Activated CD4-positive, CD25-positive, alpha-beta regulatory T cell treated with anti-CD3 and anti-CD28 coated beads, Interleukin-2, amount 50 U/mL, for 72 hours (primary cell): ENCODE measurements at places on chromosomes 2 and 18.

DNA sequence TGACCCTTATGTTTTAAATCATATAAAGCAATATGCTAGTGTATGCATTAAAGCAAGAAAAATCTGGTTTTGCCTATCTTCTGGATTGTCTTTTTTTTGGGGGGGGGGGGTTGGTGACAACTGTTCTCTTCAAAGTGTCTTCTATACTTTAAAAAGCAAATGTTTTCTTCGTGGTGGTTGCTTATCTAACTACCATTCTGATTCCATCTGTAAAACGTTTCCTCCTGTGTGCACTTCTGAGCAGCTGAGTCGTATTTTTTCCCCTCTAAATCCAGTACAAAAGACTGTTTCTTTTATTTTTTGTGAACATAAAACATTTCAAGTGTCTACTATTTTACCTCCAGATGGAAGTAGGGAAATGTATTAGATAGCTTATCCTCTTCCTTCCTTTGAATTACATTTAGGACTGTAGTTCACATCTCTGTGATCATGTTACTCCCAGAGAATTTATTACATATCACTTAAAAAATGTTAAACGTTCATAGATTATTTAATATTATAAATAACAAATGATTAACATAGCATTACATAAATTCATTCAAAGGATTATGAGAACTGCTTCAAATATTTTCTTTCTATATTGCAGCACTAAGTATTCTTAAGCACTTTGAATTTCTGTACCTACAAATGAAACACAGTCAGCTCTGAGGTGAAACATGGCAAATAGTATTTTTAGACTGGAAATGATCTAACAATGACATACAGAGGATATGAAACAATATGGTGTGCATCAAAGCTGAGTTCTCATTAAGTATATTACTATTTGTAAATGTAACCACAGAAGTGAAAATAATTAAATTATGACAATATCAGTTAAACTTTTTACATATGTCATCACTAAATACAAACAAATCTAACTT lies 56.4 kb downstream of the SCN3A start:
- no peak for DNase-seq

DNA sequence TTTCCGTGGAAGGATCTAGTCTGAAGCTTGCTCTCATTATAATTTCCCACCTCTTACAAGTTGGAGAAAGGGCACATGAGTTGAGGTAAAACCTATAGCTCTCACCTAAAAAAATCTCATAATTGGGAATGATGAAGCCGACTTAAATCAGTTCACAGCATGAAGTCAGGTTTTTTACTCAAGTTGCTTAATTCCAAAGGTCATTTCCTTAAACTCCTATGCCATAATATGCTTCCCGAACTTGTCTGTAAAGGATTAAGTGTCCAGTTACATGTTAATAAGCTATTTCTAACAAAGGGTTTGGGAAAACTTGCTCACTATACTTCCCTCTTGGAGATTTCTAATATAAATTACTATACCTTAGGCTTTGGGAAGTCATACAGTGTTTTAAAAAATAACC lies 481.2 kb downstream of the NUP35 start:
- no peak for DNase-seq

DNA sequence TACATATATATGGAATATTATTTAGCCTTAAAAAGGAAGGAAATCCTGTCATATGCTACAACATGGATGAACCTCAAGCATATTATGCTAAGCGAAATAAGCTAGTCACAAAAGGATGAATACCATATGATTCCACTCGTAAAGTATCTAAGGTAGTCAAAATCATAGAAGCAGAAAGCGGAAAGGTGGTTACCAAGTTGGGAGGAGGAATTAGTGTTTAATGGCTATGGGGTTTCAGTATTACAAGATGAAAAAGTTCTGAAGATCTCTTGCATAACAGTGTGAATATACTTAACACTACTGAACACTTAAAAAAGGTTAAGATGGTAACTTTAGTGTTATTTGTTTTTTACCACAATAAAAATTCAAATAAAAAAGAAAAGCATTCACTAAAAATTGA lies 99.0 kb downstream of the MGAT5 start:
- DNase-seq = no peak

DNA sequence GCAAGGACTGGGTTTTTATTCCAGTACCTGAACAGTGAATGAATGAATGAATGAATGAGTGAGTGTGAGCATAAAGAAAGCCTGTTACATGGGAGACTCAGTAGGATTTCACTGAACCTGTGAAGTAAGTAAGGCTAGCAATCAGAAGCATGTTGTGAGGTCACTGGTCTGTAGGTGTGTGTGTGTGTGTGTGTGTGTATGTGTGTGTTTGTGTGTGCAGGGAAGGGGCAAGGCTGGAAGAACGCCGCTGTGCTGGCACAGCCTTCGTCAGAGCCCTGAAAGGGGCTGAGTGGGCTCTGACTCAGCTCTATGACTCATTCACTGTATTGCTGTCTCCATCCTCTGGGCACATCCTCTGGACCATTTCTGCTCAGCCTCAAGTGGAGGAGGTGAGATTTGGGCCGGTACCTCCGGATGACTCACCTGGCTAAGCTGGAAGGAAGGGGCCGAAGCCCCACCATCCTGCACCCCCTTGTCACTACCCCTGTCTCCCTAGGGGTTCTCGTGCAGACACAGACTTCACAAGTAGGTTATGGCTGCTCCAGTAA lies 51.4 kb upstream of the MRPL33 start:
- DNase-seq = peak; percentile 49

DNA sequence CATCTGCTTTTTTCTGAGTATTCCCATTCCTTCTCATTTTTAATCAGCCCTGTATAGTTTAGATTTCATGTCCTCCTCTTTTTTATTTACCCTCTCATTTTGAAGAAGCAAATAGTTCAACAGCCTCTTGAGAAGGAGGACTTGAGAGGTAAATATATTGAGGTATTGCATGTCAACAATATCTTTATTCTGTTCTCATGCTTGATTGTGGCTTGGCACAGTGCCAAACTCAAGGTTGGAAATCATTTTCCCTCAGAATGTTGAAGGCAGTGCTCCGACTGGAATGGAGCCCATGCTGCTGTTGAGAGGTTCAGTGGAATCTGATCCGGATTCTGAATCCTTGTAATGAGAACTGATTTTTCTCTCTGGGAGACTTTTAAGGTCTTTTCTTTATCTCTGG lies 31.0 kb upstream of the GALNT3 start:
- DNase-seq = no peak

- DNase-seq = peak; percentile 68
Observed at GRCh38 chr2:10331027-10331701, 28.5 kb downstream of the HPCAL1 start.

DNA sequence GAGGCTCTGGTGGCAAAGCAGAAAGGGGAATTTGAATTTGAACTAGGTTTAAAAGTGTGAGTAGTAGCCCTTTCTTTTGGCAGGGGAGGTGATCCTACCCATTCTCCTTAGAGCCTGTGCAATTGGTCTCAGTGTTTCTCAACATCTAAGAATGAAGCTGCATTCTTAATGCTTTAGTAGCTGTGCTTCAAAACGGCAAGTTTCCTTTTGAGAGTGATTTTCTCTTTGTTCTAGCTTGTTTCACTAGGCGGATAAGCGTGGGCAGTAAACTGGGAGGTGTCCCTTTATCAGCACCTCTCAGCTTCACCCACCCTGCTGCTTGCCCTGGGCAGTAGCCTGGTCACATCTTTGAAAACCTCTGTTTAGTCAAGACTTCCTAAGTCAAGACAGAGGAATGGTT lies 6.7 kb downstream of the CRIM1 start:
- DNase-seq = no peak

DNA sequence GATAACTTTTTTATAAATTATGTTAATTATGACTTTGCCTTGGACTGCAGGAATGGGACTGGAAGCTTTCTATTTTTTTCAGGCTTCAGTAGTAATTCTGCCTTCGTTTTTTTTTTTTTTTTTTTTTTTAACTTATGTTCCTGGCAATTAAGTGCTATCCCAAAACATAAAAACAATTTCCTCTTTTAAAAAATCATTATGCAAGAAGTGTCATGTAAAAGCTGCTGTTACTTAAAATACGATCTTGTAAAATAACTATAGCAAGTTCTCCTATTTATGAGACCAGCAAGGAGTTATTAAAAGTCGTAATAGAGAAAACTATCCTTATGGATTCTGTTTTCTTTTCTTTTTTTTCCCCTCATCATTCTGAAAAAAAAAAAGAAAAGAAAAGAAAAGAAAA lies 301.6 kb upstream of the FBXO11 start:
- no peak for DNase-seq

DNA sequence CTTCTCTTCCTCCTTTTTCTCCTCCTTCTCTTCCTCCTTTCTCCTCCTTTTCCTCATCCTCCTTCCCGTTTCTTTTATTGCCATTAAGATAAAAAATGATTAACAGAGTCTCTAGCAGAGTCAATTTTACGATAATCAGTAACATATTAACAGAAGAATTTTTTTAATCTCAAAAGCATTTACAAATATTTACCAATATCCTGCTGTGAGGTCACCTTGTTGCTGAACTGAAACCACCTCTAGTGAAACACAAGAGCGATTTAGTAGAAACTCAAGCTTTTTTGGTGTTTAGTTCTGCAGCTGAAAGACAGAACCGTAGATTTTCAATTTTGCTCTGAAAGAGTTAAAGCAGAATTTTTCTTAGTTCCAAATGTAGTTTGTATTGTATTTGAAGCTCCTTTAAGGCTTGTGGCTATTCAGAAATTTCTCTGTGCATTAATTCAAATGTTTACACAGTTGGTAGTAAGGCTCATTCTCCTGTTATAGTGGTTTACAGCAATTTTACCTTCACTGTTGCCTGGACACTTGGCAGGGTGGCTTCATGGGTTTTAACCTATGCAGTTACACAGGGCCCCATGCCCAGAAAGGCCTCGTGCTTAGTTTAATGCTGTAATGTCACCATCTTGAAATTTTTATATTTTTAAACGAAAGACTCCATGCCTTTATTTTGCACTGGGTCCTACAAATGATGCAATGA lies 1106.6 kb upstream of the FAM98A start:
- no peak for DNase-seq

DNA sequence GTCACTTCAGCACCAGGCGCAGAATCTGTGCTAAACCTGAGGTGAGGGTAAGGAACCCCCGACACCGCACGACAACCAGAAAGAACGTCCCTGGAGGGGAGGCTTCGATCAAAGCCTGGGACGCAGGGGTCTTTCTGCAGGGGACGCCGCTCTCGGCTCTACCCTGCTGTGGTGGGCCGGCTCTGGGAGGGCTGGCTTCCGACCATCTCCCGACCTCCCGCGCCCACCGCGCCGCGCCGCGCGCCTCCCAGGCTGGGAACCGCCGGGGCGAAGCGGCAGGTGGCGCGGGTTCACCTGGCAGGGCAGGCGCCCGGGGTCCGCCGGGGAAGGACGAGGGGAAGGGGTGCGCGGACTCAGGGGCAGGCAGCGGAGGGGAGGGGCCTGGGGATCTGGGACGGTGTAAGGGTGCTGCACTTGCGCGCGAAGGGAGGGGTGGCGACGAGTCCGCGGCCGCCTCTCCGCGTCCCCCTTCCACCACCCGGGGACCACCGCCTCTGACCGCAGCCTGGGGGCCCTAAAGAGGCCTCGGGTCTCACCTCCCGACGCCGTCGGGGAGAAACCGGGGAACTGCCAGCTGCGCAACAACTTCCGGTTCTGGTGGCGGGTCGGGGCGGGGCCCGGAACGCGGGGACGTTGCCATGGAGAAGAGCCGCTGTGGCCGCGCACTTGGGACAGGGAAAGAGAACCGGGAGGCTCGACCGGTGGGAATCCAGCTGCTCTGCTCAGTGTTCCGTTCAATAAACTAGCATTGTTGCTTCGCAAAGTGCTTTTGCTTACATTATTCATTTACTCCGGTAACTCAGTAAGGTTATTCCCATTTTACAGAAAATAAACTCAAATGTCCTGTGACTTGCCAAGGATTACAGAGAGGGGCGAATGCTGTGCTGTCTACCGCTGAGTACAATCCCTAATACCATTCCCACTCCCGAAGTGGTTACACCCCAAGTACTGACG lies at the start of gene ZNF396:
Gene ZNF396, minus strand, starts transcription at position 596 of the 954 bp plus-strand sequence. CDS start 3,045 bp downstream, outside the sequence.
- peak; percentile 80 for DNase-seq

- DNase-seq = no peak
Observed at GRCh38 chr2:98445177-98445682, 572 bp downstream of the INPP4A start.

DNA sequence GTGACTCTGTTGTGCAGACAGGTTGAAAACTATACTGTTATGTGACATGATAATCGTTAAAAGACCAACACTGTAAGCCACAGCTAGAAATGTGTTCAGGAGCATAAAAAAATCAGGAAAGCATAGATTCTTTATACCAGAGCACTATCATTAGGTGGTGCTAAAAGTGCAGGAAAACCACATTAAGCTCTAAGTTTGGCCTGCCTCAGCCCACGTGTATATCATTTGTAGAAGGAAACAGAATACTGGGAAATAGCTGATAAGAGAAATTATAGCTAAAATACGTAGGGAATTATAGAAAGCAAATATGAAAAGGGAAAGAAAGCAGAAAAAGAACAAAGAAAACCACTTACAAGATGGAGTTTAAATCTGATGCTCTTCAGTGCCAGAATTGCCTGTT lies 26.5 kb upstream of the C2orf74 start:
- DNase-seq = no peak

DNA sequence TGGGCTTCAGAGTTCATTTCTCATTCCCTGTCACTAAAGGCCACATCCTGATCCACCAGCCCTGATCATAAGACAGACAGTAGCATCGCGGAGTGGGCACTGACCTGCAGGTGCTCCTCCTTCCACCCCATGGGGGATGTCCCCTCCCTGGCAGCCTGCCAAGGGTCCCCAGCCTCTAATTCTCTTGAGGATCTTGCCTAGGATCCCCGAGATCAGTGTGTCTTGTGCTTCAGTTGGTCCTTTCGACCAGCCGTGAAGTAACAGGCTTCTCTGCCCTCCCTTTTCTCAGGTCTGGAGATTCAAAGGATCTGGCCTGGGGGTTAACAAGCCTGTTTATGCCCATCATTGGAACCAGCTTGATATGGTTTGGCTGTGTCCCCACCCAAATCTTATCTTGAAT lies 74.5 kb downstream of the ALPK2 start:
- DNase-seq = no peak

- no peak for DNase-seq
Observed at GRCh38 chr2:228282376-228282775, 100.9 kb upstream of the SPHKAP start.

- no peak for DNase-seq
Observed at GRCh38 chr2:102012061-102012614, 20.4 kb downstream of the IL1R2 start.

DNA sequence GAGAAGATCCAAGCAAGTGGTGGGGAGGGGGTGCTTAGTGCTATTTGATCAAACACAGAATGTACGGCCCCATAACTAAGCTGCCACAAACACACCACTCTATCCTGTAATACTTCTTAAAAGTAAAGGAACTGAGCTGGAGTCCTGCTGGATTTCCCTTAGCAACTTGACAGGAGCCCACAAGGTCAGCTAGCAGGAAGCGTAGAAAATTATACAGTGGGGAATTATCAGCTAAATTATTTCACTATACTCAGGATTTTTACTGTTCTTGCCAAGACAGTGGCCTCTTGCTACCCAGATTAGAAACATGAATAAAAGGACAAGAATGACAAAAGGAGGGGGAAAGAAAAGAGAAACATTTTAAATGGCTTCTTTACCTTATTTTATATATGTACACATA lies 217.1 kb downstream of the ZNF521 start:
- DNase-seq = no peak

DNA sequence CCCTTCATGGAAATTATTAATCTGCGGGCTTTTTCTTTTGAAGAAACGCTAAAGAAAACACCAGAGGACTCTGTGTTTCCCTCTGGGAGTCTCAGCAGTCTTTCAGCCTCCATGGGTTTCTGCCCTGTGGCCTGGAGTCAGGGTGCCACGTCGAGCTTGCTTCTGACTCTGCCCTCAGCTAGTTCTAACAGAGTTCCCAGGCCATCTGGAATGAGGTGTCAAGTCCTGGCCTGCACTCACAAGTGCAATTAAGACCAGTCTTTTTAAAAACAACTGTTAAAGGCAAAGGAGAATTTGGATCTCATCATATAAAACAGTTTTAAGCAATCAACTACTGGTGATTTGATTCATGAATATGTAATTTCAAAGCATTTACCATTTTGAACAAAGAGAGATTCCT lies 157.3 kb downstream of the RHBDD1 start:
- DNase-seq = no peak
